ENCODE measurements at places on chromosomes 6 and 20. TPM values are rescaled to one million over a fixed set of nuclear protein-coding genes. Genes with fewer than 3 reads are reported as not detected.

The ADGRG6 gene
- 41.2 TPM for total RNA-seq

The GPR6 gene
- total RNA-seq, result not detected

The MAP7 gene
- 1.5 TPM for total RNA-seq

The ZBTB9 gene
- total RNA-seq, result 3.7 TPM

The PRR18 gene
- total RNA-seq, result 0.60 TPM

The ZC3H12D gene
- total RNA-seq, result 1.6 TPM

The GATA5 gene
- not detected for total RNA-seq

The IL17A gene
- total RNA-seq, result not detected

The HELZ2 gene
- total RNA-seq, result 31.5 TPM

The TOX2 gene
- total RNA-seq, result 2.0 TPM

The RHAG gene
- total RNA-seq, result 1.7 TPM

The APCDD1L gene
- not detected for total RNA-seq

DNA sequence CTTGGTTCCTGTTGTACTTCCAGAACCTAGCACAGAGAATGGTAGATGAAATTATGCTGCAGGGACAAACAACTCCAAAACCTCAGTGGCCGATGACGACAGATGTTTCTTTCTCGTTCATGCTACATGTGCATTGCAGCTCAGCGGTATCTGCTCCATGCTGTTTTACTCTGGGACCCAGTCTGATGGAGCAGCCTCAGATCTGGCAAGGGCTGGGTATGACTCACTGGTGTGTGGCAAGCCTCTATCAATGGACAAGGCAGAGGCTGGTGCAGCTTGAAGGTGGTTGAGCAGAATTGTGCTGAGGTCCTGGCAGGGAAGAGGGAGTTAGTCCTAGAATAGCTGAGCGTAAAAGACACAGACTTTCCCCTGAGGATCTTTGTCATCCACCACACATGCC is 10.3 kb upstream of the BLCAP start:
- H3K36me3 ChIP-seq, result no peaks in the 10 kb centered on the region
- H3K27me3 ChIP-seq, result no peaks in the 10 kb centered on the region
- no peak for DNase-seq
- H3K4me3 ChIP-seq, result no peak overlapping the region
- H3K4me1 ChIP-seq, result no peaks in the 10 kb centered on the region

- H3K27me3 ChIP-seq, result no peaks in the 10 kb centered on the region
- H3K4me1 ChIP-seq, result no peaks in the 10 kb centered on the region
- DNase-seq, result no peak
Observed at GRCh38 chr6:167148021-167148420, 9.8 kb downstream of the GPR31 start.

- no peaks in the 10 kb centered on the region for H3K4me1 ChIP-seq
- no peak overlapping the region for H3K4me3 ChIP-seq
- DNase-seq, result no peak
- no peaks in the 10 kb centered on the region for H3K36me3 ChIP-seq
Observed at GRCh38 chr6:115276881-115277565, 783.7 kb downstream of the FRK start.

DNA sequence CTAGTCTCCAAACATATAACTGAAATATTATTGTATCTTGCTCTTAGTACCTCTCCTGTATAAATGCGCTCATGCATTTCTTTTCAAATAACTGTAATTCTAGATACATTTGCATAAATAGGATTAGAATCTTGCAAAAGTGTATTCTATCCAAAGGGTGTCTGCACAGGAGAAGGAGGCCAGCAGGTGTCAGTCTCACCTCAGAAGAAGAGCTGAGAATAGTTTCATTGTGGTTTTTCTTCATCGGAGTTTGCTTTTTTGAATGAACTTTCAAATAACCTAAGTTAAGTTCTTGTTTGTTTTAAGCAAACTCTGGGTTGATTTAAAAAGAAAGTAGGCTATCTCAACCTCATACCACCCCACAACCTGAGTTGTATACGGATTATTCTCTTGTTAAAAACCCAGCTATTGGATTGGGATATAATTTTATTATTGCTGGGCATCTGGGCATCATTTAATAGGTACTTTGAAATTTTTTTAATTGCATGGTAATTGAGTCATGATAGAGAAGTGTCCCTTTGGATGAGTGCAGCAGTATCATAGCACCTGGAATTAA is 125.0 kb upstream of the MLIP start:
- H3K4me3 ChIP-seq, result no peak overlapping the region
- H3K27ac ChIP-seq, result peak overlapping the region; percentile 58
- H3K27me3 ChIP-seq, result no peaks in the 10 kb centered on the region
- peak; percentile 68 for DNase-seq
- H3K36me3 ChIP-seq, result no peaks in the 10 kb centered on the region

- no peaks in the 10 kb centered on the region for H3K27me3 ChIP-seq
- no peak overlapping the region for H3K27ac ChIP-seq
- H3K4me3 ChIP-seq, result no peak overlapping the region
- H3K36me3 ChIP-seq, result no peaks in the 10 kb centered on the region
- DNase-seq, result no peak
- no peaks in the 10 kb centered on the region for H3K4me1 ChIP-seq
Observed at GRCh38 chr6:106910999-106911949, 63.3 kb downstream of the CD24 start.

DNA sequence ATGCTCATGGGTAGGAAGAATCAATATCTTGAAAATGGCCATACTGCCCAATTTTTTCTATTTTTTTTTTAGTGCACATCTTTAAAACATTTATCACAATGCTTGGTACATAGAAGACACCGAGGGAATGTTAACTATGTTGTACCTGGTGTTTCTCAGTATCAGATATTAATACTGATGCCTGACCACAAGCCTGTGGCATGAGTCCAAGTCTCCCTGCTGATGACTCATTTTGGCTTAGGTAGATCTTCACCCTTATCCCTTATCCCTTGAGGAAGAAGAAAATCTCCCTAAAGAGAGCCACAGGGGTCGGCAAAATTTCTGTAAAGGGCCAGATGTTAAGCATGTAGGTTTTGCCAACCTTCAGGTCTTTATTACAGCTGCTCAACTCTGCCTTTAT is 14.5 kb downstream of the CD109 start:
- no peak overlapping the region for H3K27ac ChIP-seq
- no peaks in the 10 kb centered on the region for H3K4me1 ChIP-seq
- no peaks in the 10 kb centered on the region for H3K27me3 ChIP-seq
- H3K4me3 ChIP-seq, result no peak overlapping the region
- peak; percentile 35 for DNase-seq

DNA sequence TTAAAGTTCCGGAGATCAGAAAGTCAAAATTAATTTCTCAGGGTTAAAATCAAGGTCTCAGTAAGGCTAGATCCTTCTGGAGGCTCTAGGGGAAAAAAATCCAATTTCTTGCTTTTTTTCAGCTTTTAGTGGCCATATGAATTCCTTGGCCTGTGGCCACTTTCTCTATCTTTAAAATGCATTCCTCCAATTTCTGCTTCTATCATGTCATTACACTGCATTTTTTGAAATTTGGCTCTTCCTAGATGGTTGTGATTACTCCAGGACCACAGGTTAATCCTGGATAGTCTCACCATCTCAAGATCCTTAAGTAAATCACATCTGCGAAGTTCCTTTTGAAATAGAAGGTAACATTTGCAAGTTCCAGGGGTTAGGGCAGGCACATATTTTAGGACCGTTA is 1294.9 kb upstream of the CITED2 start:
- no peak overlapping the region for H3K27ac ChIP-seq
- H3K36me3 ChIP-seq, result no peaks in the 10 kb centered on the region
- H3K27me3 ChIP-seq, result no peaks in the 10 kb centered on the region
- H3K4me3 ChIP-seq, result no peak overlapping the region
- H3K4me1 ChIP-seq, result no peaks in the 10 kb centered on the region
- DNase-seq, result no peak

DNA sequence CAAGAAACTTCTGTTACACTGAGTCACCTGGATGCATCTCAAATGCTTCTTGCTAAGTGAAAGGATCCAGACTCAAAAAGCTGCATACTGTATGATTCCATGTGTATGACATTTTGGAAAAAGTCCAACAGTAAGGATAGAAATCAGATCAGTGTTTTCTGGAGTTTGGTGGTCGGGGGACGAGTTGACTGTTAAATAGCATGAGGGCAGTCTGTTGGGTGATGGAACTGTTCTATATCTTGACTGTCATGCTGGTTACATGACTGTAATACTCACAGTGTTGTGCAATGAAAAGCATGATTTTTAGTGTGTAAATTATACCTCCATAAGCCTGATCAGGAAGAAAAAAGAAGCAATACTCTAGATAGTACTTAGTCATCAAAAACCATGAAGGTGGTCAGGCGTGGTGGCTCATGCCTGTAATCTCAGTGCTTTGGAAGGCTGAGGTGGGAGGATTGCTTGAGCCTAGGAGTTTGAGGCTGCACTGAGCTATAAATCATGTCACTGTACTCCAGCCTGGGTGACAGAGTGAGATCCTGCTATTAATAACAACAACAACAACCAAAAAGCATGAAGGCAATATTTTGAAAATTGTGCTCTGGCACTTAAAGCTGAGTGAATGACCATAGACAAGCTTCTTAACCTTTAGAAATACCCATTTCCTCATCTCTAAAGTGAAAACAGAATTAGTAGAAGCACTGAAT is 30.5 kb upstream of the SASH1 start:
- H3K36me3 ChIP-seq, result no peaks in the 10 kb centered on the region
- no peaks in the 10 kb centered on the region for H3K4me1 ChIP-seq
- no peak overlapping the region for H3K27ac ChIP-seq
- no peak for DNase-seq

- peaks cover 31% of the 10 kb centered on the region for H3K4me1 ChIP-seq
- DNase-seq, result no peak
- H3K27me3 ChIP-seq, result no peaks in the 10 kb centered on the region
- H3K27ac ChIP-seq, result peak overlapping the region; percentile 72
Observed at GRCh38 chr20:44886266-44886651, 754 bp downstream of the YWHAB start.

- no peaks in the 10 kb centered on the region for H3K4me1 ChIP-seq
- no peak overlapping the region for H3K27ac ChIP-seq
- DNase-seq, result no peak
- no peaks in the 10 kb centered on the region for H3K27me3 ChIP-seq
- H3K36me3 ChIP-seq, result no peaks in the 10 kb centered on the region
Observed at GRCh38 chr6:163834226-163834970, 419.9 kb downstream of the QKI start.

DNA sequence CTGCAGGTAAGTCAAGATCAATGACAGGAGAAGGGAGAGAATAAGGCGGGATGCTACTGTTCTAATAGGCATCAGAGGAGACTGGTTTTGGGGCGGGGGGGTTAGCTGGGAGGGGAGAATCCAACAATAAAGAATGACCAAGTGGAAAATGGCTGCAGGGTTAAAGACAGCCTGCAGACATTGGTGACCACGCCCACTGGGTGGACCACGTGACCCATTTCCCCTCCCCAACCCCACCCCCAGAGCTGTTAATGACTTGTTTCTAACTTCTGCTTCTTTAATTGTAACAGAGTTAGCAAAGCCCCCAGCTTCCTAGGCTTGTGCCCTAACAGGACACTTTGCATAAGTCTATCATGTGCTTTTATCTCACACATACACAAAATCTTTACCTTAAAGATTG is 344.5 kb downstream of the KIF16B start:
- H3K4me3 ChIP-seq, result no peak overlapping the region
- H3K27ac ChIP-seq, result no peak overlapping the region
- H3K36me3 ChIP-seq, result no peaks in the 10 kb centered on the region
- no peaks in the 10 kb centered on the region for H3K4me1 ChIP-seq
- DNase-seq, result no peak
